ENCODE measurements at places on chromosomes 12 and 14.
A peak's percentile ranks its signal among the peaks of the same experiment; 100 is the strongest.

- DNase-seq, result no peak
Observed at GRCh38 chr12:9751204-9752144, 9.2 kb downstream of the CD69 start.

- no peak for DNase-seq
Observed at GRCh38 chr12:131271724-131272123, 318.0 kb downstream of the ADGRD1 start.

DNA sequence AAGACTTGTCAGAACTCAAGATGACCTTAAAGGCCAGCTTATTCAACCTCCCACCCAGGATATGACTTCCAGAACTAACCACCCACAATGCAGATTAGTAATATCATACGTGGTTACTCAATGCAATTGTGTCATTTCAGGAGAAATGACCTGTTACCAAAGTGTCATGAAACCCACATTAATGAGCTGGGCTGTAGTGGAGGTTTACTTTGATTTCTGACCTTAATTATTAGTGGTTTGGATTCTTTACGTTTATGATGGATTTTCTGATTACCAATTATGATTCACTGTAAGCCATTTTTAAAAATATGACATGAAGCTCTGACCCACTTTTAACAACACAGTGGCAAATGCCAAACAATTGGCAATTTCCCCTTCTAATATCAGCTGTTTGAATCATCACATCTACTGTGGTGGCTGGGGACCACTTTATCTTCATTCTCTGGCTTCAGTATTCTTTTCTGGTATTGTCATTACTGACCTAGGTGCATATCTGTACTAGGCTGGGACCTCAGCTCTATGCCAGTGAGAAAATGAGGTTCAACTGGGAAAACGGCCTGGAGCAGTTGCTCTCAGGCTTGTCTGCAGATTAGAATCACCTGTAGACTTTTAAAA is 223.3 kb downstream of the RGS6 start:
- no peak for DNase-seq

GRCh38 chr12:49703647-49704137 is 3.5 kb downstream of the FMNL3 start:
- DNase-seq, result peak; percentile 14

DNA sequence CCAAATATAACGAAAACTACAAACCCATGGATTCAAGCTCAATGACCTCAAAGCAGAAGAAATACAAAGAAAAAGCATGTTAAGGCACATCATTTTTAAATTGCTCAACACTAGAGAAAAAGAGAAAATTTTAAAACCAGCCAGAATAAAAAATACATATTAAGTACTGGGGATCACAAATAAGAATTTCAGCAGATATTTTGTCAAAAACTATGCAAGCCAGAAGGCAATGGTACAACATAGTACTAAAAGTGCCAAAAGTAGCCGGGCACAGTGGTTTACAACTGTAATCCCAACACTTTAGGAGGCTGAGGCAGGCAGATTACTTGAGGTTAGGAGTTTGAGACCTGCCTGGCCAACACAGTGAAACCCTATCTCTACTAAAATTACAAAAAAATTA is 10.2 kb downstream of the SGPP1 start:
- no peak for DNase-seq

- DNase-seq, result no peak
Observed at GRCh38 chr12:105522166-105522825, 191.8 kb downstream of the C12orf75 start.

- DNase-seq, result no peak
Observed at GRCh38 chr12:72288911-72289310, 16.7 kb downstream of the TRHDE start.

DNA sequence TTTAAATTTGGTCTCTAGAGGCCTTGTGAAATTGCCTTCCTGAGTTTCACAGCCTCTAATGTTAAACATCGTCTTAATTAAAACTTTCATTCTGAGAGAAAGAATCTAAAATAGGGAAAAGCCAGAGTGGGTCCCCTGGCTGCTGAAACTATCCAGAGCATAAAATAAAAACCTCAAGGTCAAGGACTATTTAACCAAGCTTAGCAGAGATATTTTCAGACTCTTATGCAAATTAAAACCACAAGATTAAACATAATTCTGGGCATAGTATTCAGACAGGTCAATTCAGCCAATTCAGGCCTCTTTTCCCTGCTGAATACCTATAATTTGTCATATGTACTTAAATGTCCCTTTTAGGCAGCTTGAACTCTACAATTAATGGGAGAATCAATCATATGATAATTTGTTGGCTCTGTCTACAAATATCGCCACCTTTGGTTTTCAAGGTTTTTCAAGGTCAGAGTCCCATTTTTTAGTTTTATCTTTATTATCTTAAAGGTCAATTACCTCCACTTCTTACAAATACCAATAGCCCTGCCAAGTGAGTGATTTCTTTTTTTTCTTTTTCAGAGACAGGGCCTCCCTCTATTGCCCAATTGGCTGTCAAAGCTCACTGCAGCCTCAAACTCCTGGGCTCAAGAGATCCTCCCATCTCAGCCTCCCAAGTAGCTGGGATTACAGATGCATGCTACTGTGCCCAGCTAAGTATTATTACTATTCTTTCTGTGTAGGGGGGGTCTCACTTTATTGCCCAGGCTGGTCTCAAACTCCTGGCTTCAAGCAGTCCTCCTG is 257.1 kb downstream of the PHLDA1 start:
- DNase-seq, result no peak

DNA sequence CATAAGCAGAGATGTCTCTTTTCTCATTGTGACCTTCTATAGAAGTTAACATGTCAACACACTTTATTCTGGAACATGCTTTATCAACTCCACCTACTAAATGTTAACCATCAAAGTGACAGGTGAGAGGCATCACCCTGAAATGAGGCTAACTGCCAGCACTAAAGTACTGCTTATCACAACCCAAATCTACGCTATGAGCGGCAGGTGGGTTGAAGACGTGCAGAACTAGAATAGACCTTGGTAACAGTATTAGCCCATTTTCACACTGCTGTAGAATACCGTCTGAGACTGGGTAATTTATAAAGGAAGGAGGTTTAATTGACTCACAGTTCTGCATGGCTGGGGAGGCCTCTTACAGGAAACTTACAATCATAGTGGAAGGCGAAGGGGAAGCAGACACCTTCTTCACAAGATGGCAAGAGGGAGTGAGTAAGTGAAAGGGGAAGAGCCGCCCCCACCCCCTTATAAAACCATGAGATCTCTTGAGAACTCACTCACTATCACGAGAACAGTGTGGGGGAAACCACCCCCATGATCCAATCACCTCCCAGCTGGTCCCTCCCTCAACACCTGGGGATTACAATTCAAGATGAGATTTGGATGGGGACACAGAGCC is 359.0 kb downstream of the SEC23A start:
- no peak for DNase-seq

- DNase-seq, result no peak
Observed at GRCh38 chr12:39581592-39581991, 38.0 kb downstream of the ABCD2 start.

- no peak for DNase-seq
Observed at GRCh38 chr12:131366261-131366871, 344.5 kb upstream of the SFSWAP start.

DNA sequence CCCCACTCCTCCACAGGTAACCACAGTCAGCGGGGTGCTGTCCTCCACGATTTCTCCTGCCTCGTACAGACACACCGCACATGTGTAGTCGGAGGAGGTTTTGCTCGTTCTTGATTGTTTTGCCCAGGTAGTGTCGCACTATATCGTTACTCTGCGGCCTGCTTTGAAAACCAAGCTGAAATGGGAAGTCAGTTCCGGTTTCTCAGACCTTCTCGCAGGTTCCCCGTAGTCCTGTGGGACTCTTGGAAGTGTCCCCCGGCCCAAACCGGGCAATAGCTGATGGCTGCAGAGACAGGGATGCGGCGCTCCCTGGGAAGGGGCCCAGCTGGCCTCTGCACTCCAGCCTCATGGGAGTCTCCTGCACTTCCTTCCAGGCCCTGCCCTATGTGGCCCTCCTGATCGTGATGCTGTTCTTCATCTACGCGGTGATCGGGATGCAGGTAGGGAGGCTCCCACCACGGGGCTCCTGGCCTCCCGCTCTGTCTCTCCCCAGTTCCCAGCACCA is 141.3 kb upstream of the FKBP4 start:
- no peak for DNase-seq

Data from activated gamma-delta T cell treated with Interleukin-2 at 50 U/mL for 16 hours (primary cell).